Stimulated activated CD4-positive, alpha-beta T cell treated with anti-CD3 and anti-CD28 coated beads, Interleukin-1b, Interleukin-23, amount 100 ng/mL, for 1 hour (primary cell): ENCODE measurements at places on chromosomes 3 and 15.

DNA sequence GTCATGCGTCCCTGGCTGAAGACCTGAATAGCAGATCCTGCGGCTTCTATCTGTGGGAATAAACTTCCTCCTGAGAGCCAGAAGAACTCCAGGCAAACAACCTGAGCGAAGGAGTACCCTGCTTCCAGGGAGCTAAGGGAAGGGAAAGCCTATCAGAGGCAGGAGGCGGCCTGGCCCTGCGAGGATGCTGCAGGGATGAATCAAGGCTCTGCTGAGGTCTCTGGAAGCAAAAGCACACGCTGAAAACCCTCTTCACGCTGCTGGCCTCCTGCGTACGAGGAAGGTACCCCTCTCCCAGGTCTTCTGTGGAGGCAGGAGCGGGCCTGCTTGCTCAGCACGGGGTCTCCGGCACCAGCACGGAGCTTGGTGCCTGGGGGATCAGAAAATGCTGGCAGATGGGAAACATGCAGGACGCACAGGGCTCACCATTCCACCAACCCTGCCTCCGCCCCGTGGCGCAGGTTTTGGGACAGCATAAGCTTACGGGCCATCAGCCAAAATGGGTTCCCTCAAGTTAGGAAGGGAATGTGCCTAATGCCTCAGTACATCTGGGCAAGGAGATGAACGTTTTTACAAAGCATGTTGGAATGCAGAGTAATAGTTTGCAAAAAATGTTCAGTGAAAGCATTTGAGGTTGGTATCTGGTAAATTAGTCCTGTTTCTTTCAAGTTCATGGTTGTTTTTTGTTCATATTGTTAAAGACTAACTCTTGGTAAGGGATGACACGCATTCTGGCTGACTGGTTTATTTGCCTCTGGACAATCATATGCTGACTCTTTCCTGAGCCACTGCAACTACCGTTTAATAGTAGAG is 72.3 kb downstream of the CHSY1 start:
- DNase-seq, result no peak

DNA sequence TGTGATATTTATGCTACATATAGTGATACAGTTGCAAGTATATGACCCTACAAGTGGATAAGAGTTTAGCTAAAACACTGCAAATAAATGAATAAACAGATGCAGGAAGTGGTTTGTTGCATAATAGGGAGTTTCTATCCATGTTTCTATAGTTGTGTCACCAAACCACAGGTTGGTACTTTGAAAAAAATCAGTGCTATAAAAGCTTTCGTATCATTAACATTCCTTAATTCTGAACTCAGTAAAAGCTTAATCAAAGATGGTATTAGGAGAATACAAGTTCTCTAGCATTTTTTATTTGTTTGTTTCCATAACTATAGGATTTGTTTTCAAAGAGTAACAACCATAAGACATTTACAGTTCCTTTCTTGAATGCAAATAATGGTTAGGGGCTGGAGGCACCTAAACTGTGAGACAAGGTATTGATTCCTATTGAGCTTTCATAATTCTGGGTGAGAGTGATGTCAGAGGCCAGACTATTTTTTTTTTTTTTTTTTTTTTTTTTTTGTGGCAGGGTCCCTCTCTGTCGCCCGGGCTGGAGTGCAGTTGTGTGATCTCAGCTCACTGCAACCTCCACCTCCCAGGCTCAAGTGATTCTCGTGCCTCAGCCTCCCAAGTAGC is 29.6 kb downstream of the CPOX start:
- no peak for DNase-seq

DNA sequence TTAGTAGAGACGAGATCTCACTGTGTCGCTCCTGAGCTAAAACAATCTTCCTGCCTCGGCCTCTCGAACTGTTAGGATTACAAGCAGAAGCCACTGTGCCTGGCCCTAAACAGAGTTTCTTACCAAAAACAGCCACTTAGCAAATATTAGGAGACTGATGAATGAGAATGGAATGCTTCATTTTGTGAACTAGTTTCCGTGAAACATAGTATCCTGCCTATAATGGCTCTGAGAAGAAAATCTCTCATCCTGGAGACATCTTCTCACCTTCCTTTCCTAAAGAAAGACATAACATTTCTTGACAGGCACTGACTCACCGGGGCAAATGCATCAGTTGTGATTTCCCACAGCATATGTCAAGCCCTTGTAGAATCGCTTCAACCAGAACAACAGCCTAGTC is 44.9 kb downstream of the GJD2 start:
- no peak for DNase-seq

DNA sequence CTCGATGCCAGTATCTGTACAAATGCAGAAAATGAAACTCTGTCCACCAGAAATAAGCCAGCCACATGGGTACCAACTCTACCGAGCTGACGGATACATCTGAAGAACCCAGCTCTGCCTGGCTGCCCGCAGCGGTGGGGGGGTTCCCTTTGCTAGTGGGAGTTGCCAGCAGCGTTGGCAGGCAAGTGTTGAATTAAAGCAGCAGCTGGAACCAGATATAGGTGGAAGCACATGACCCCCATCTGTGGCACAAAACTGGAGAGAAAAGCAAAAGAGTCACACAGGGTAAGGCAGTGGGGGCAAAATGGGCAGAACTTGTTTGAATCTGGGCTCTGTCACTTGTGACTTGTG is 17.9 kb downstream of the CRYGS start:
- no peak for DNase-seq

GRCh38 chr15:67198157-67198754 is 56.2 kb downstream of the AAGAB start:
- DNase-seq, result no peak

DNA sequence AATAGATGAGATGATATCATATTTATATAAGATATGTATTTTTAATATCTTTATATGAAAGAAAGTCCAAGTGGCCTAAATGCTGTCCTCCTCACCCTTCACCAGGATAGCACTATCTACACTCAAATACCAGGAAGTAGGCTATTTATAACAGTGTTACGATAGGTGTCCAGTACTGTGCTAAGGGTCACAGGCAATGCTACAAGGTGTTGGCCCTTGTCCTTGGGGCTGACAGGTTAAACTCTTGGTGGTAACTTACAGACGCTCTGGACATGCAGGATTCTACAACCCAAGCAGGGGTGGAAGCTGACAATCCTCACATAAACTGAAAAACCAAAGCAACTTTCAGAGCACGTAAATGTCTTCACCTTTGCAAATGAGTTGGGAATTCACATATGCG is 22.3 kb downstream of the NCEH1 start:
- no peak for DNase-seq

DNA sequence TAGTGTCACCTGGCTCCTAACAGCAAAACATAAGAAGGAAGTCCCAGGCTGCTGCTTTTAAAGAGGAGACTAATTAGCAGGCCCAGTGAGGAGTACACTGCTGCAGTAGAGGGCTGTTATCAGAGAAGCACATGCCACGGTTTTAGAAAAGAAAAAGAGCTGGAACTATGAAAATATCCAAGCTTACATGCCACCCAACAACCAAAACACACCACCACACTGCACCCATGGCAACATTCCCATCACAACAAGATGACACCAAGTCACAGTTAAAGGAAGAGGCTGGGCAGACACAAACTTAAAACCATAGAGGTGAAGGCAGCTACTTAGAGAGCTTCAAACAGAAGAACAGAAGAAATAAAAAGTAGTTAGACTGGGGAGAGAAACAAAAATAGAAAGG is 37.0 kb downstream of the NPTN start:
- no peak for DNase-seq

GRCh38 chr3:100027321-100027720 is 87.0 kb downstream of the FILIP1L start:
- no peak for DNase-seq

DNA sequence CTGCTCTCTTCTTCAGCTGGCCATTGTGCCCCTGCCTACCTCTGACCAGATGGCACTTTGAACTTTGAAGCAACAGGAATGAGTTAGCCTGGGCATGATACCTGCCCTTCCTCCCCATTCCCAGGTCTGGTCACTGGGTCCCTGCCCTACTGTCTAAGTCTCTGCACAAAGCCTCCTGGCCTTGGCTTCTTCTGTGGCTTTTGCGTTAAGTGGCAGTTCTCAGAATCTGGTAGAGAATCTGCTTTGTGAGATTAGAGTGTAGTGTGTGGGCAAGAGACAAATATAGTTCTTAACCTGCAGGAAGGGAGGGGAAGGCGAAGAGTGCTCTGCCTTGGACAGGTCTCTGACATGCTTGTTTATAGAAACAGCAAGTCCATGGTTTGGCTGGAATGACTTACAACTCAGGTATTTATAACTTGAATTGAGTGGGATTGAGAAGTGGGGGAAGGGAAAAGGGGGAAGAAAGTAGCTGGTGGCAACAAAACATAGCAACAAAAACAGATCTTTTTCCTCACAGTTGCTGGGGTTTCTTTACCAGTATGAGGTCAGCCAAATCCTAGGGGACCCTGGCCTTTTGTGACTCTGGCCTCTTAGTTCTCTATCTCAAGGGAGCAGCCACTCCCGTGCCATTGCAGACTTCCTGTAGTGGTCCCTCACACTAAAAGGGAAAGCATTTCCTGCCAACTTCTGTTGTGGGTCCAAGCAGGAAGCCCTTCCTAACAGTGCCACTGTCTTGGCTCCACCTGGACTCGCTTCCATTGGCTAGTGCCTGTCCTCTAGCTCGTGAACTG is 16.7 kb downstream of the MAPKBP1 start:
- DNase-seq, result no peak

DNA sequence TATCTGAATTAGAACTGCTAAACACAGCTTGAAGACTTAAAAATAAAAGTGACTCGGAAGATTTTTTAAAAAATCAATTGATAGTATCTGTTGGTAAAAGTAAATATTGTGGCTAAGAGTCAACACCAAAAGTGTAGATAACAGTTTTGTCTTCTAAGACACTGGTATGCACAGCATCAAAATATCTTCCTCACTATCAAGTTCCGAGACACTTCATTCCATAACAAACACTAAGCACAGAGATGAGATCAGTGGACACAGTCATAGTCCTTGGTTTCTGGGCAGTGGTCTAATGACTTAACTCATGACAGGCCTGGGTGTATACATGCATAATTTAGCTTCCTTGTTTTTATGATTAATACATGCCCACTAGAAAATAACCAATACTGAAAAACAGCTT is 63.2 kb downstream of the PXYLP1 start:
- no peak for DNase-seq

DNA sequence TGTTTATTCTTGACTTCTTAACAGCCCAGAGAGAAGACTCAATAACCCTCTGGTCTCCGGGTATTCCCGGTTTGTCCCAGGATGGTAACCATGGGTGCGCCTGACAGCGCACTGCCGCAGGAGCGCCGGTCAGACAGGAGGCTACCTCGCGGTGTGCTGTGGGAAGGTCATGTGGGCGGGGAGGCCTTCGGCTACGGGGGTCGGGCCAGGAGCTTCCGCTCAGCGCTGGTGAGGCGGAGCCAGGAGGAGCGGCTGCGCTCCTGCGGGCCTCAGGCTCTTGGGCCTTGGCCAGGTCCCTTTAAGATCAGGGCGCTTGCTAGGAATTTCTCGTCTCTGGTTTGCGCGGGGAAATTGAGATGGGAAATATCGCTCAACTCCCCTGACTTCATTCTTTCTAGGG is 182.3 kb upstream of the NDN start:
- no peak for DNase-seq
